H7 (cell line): ENCODE measurements at places on chromosomes 6 and 20. TPM values are rescaled to one million over a fixed set of nuclear protein-coding genes. Genes with fewer than 3 reads are reported as not detected.

GRCh38 chr6:8030920-8031319 is 33.3 kb downstream of the BLOC1S5 start:
- no peak for DNase-seq

Gene RBBP9
- 17.0 and 24.7 TPM in 2 replicates for total RNA-seq

DNA sequence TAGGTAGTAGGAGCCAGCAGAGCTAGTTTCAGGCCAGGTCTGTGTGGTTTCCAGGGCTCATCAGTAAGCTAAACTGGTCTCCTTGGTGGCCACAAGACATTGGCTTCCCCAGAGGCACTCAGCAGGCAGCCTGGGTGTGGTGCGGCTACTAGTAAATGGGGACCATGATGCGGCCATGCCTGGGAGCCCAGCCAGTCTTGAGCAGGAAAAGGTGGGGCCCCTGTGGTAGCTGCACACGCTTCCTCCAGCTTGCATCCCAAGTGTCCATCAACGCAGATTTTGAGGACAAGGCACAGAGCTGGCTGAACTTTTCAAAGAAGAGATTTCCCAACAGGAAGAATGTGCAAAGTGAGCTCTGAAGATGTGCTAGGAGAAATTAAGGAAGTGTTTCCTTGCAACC is 107.4 kb upstream of the NAA20 start:
- no peak for DNase-seq

GRCh38 chr6:157091856-157092460 is 231.4 kb downstream of the TMEM242 start:
- DNase-seq, result no peak

GRCh38 chr20:48457193-48458002 is 370.4 kb downstream of the PREX1 start:
- DNase-seq, result no peak

Gene OR2J3
- total RNA-seq, result not detected in 2 replicates

Gene PM20D2
- 2.0 and 3.1 TPM in 2 replicates for total RNA-seq

Gene THBD
- total RNA-seq, result 1.2 and 1.5 TPM in 2 replicates

Gene PACRG
- 0.07 and 0.52 TPM in 2 replicates for total RNA-seq

Gene YIPF3
- 92.9 and 102 TPM in 2 replicates for total RNA-seq

- DNase-seq, result no peak
These were observed 43.2 kb downstream of the STK35 start for GRCh38 chr20:2144850-2145249.

Gene TSPO2
- not detected in 2 replicates for total RNA-seq

Gene SGK2
- 0.07 TPM in 1 of 2 replicates, not detected in the other for total RNA-seq

DNA sequence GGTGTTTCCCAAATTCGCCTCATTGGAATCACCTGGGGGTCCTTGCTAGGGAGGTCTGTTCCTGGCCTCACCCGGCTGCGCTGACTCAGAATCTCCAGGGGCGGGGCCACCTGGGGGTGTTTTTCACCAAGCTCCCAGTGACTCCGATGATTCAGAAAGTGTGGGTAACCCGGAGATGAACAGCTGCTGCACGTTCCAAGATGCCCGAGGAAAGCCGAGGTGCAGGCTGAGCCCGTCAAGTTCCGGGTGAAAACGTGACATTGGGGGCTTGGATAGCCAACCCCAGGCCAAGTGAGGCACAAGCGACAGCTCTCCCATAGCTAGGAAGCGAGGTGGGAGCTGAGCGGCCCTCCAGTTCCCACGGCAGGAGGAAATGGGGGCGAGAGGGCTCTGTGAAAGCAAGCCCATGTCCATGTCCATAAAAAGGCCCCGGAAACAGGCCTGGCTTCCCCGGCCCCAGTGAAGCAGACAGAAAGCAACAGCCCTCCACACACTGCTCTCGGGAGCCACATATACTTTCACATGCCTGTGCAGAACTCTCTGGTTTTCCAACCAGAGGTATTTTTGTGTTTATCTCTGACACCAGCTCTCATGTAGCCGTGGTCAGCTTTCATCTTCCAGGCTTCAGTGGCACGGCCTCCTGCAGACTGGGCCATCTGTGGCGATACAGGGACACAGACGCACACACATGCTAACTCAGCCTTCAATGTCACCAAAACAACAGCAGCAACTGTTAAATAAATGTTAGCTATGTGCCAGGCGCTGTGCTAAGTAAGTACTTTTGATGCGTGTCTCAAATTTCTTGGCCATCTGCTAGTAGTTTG is 90.7 kb upstream of the CCDC28A start:
- no peak for DNase-seq

Gene BACH2
- 2.3 and 2.5 TPM in 2 replicates for total RNA-seq

DNA sequence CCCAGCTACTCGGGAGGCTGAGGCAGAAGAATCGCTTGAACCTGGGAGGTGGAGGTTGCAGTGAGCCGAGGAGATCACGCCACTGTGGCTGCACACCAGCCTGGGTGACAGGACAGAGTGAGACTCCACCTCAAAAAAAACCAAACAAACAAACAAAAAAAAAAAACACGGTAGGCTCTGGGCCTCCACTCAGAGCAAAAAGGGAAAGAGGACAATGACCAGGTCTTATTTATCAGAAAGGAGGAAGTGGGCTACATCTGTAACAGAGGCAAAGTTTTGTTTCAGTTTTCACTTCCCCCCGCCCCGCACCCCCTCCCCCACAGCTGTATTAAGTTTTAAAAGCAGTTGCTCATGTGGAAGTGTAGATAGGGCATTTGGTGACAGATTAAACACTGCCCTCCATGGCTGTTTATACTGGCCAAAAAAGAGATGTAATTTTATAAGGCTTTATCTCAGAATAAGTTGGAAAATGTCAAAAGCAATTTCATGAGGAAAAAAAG is 114.6 kb downstream of the RCAN2 start:
- no peak for DNase-seq

Gene MYT1
- 0.69 and 2.1 TPM in 2 replicates for total RNA-seq

DNA sequence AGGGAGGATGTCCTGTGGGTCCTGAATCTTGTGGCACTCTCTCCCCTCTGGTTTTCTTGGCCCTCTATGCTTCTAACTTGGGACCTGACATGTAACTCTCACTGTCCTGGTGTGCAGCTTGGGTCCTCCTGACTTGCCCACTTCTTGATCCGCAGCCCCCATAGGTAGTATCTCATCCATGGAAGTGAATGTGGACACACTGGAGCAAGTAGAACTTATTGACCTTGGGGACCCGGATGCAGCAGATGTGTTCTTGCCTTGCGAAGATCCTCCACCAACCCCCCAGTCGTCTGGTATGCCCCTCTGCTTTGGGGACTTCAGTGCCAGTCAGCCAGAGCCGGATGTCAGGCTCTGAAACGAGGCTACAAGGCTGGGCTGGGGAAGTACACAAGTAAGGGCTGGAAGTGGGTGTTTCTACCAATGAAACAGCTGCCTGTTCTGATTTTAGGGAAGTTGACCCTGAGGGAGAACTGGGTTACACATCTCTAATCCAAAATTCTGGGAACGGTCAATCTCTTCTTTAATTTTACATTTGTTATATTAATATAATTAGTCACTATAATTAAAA is 641 bp downstream of the DBNDD2 start:
- DNase-seq, result no peak

Gene HSPA1L
- 0.15 and 0.55 TPM in 2 replicates for total RNA-seq

DNA sequence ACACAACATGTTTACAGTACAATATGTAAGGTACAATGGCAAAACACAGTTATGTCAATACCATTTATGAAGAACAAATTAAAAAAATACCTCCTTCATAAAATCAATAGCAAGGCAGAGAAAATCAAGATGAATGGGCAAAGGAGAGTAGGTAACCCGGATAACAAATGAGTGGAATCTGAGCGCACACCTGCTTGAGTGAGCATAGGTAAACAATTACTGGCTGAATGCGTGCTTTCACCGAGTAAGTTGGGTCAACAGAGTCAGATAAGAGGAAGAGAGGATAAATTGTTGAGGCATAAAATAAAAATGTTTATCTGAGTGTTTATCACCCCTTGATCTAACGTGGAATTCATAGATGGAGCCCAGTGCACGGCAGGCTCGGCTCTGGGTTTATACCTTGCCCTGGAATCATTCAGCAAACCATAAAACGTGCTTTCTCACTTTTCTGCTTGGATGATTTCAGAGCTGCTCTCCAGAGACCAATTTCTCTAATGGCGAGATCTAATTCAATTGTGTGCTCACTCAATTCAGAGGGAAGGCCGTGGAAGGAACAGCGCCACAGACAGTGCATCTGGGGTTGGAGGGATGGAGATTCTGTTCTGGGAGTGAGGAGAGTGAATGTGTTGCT is 224.8 kb upstream of the MAP3K7 start:
- no peak for DNase-seq

Gene SEL1L2
- total RNA-seq, result not detected in 2 replicates

Gene FAM83C
- not detected in 2 replicates for total RNA-seq

Gene TFAP2C
- 23.6 and 38.4 TPM in 2 replicates for total RNA-seq

GRCh38 chr6:32050562-32050961 is 12.3 kb downstream of the CYP21A2 start:
- DNase-seq, result no peak

DNA sequence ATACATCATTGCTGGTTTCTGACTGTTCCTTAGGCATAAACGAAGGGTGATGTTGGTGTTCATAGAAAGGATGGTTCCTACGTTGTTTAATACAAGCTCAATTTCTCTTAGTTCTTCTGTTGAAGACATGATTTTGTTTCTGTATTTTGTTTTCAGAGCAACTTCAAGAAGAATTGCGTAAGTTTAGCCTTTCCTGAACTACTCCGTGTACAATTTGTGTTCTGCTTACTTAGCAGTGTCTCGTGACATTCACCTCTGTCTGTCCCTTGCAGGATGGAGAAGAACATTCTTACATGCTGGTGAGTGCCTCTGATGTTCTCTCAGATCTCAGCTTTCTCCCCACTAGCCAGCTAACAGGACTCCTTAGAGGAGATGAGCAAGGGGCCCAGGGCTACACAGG is 7.6 kb downstream of the BTN2A2 start:
- DNase-seq, result no peak

- DNase-seq, result no peak
These were observed 1242.7 kb downstream of the EPHA7 start for GRCh38 chr6:92176666-92177065.

DNA sequence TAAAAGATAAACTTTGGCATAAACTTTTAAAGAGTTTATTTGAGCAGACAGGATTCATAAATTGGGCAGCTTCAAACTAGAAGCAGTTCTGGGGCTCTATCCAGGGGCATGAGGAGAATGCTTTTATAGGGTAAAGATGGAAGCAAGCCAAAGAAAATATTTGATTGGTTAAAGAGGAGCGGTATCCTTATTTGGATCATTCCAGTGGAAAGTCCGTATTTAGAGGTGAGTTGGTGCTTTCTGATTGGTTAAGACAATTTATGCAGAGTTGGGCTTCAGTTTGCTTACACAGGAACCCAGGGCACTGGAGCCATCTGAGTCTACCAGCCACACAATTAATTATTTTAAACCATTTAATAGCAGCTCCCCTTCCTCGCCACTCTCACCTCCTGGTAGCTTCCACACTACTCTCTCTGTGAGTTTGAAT is 37.9 kb upstream of the RNF217 start:
- DNase-seq, result no peak

- DNase-seq, result no peak
These were observed 223.3 kb upstream of the ZNF217 start for GRCh38 chr20:53816872-53817398.

GRCh38 chr6:149545258-149545753 is 537 bp downstream of the PPIL4 start:
- peak; percentile 46 for DNase-seq

DNA sequence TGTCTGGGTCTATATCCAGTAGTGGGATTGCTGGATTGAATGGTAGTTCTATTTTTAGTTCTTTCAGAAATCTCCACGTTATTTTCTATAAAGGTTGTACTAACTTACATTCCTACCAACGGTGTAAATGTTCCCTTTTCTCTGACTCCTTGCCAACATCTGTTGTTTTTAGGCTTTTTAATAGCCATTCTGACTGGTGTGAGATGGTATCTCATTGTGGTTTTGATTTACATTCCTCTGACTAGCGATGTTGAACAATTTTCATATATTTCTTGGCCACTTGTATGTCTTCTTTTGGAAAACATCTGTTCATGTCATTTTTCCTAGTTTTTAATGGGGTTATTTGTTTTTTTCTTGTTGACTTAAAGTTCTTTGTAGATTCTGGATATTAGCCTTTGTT is 99.3 kb downstream of the BMP2 start:
- no peak for DNase-seq

Gene OTOR
- total RNA-seq, result not detected in 2 replicates

DNA sequence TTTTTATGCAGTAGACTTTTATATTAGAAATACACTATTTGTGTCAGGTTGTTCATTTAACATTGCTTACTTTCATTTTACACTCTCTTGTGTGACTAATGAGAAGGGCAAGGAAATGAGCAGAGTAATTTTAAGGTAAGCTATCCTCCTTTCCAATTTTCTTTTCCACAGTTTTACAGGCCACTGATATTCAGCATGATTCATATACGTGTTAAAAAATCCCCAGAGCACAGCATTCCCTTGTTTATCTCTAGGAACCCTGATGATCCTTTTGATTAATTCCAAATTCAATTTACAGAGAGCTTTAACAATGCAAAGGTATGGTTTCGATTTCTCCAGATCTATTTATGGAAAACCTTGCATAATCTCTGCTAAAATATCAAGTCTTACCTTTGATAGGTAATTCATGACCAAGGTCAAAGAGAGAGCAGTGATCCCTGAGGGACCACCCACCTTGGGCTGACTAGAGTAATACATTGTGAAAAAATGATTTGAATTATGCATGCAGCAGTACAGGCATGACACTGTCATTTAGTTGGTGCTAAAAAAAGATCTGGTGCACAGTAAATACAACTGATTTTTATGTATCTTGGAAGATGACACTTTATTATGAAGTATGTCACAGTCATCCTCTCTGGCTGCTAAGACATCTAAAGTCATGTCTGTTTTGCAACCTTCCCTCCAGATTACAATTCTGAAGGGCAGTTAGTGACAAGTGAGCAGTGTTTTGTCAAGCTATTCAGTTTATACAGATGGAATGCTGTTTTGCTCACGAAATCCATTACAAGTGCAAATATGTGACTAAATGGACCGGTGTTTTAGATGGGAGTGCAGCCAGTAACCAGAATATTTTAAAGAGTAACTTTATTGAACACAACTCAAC is 736.6 kb downstream of the EPHA7 start:
- no peak for DNase-seq

GRCh38 chr6:43454290-43454695 is 1.1 kb downstream of the DLK2 start:
- no peak for DNase-seq

Gene HRH3
- 0.85 and 1.9 TPM in 2 replicates for total RNA-seq

- DNase-seq, result no peak
These were observed 44.0 kb upstream of the TRAM2 start for GRCh38 chr6:52620906-52621190.

Gene MICB
- total RNA-seq, result 50.3 and 55.4 TPM in 2 replicates

DNA sequence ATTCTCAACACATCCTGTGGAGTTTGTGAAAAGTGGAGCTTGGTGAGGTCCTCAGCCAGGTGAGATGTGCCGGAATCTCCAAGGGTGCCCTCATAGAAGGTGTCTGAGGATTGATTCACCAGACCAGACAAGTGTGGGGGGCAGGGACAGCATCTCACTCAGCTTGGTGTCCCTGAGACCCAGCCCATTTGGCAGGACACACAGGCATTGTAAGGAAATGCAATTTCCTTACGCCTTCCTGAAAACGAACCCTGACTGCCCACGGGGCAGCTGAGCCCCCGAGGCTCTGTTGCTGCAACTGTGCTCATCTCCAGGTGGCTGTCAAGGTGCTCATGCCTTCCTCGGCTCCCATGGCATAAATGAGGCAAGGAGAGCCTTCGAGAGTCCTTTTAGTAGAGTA is 33.4 kb downstream of the FOXC1 start:
- DNase-seq, result no peak

GRCh38 chr6:157755032-157755745 is 67.9 kb upstream of the SNX9 start:
- no peak for DNase-seq

- no peak for DNase-seq
These were observed 236.8 kb upstream of the MARCKS start for GRCh38 chr6:113620386-113620785.
